NCI-H226 (cell line): ENCODE measurements at places on chromosomes 3 and 15.

DNA sequence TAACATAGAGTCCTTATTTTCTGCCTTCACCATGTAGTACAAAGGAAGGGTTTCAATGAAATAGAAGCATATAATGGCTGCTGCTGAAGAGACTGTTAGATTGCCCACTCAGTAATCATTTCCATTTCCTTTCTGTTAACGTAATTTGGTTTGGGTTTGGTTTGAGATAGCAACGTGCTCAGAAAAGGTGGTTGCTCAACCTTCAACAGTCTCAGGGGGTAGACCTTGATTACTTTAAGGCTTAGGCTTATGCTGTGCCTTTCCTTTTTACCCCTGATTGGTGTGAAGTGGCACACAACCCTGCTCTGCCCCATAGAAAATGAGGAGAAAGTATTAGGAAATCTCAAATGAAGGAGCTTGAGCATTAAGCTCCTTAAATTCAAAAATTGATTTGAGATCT, 163.7 kb upstream of the TP63 start:
- DNase-seq: no peak

GRCh38 chr15:45555934-45556608, 31.1 kb upstream of the BLOC1S6 start:
- no peak for DNase-seq

GRCh38 chr3:5006755-5007202, 27.5 kb downstream of the BHLHE40 start:
- DNase-seq: no peak

DNA sequence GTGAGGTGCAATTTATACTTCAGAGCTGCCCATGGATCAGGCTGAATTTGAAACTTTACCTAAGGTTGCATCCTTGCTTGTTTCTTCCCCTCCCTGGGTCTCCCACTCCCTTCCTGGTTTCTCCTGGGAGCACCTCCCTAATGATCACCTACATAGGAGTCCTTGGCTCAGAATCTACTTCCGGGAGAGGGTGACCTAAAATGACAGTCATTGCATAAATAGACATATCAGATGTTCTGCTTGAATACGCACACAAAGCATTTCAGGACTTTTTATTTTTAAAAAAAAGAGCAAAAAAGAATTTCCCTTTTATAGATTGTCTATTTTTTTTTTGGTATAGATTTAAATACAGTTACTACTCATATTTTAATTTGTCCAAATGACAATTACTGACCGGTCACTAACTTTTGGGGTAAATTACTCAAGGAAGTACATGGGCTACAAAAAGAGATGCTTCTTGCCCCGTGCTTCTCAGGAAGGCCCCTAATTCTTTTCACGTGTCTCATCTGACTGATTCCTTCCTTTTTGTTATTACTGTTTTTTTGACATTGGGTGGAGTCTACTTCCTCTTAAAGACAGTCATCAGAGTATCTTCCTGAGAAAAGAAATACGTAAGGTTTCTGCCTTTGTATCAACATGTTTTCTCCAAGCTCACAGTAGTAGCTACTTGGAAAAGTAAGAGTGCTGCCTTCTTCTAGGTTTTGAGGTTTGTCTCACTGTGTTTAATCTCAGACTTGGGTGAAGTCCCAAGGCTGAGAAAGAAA, 4.9 kb upstream of the MYZAP start:
- no peak for DNase-seq

GRCh38 chr15:47188758-47189507, 528.4 kb upstream of the SEMA6D start:
- no peak for DNase-seq

GRCh38 chr3:127074900-127075360, 92.0 kb downstream of the PLXNA1 start:
- DNase-seq: peak; percentile 16

DNA sequence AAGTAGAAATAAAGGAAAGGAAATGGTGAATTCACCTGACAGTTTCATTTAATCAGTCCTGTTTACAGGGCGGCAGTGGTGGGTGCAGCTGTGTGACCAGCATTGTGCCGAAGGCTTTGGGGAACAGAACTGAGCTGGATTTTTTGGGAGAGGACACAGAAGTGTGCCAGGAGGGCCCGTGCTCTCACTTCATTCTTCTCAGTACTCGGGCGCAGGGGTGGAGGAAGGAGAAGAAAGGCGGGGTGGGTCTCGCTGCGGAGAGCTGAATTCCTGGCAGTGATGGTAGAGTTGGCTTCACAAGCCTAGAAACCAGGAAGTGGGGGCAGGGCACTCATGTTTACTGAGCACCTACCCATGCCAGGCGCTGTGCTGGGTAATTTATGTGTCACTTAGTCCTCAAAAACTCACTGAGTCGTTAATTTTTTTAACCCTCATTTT, 64.6 kb downstream of the CRTC3 start:
- peak; percentile 74 for DNase-seq

DNA sequence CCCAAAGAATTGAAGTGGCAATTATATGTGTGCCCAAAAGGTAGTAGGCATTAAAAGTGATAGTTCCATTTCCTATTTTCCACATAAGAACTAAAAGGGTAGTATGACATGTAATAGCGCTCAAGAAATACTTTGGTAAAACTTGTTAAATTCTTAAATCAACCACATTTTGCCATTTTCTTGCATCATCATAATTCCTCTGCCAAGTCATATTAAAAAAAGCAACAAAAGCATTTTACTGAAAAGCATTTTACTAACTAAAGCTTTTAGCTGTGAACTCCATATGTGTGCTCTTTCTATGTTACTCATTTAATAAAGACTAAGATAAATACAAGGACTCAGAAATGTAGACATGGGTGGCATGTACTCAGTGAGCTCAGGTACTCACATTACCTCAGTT, 70.1 kb downstream of the GPR160 start:
- no peak for DNase-seq

DNA sequence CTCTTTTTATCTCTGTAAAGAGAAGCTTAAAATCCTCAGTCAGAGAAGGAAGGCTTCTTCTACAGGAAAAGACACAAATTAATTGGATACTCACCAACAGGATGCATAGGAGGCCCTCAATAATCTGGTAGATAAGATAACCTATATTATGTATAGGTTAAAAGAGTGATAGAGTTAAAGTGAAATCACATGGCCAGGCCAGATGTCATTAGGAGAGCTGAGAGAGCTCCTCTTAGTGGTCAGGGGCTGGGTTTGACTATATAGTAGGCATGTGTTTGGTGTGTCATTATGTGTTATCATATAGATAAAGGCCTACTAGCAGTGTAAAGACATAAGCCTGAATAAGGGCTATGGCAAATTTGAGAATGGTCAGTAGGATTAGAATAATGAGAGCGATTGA, 479.3 kb downstream of the EPHA3 start:
- DNase-seq: no peak

DNA sequence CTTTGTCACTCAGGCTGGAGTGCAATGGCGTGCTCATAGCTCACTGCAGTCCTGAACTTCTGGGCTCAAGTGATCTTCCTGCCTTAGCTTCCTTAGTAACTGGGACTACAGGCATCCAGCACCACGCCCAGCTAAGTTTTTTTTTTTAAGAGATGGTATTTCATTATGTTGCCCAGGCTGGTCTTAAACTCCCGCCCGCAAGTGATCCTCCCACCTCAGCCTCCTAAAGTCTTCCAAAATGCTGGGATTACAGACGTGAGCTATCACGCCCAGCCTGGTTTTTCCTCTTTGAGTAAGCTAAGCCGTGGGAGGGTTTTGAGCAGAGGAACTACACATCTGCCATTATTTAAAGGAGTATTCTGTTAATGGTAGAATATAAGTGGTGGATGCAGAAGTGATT, 7.4 kb upstream of the LRRFIP2 start:
- DNase-seq: peak; percentile 96

GRCh38 chr3:126355777-126356372, 1.3 kb downstream of the KLF15 start:
- DNase-seq: no peak

DNA sequence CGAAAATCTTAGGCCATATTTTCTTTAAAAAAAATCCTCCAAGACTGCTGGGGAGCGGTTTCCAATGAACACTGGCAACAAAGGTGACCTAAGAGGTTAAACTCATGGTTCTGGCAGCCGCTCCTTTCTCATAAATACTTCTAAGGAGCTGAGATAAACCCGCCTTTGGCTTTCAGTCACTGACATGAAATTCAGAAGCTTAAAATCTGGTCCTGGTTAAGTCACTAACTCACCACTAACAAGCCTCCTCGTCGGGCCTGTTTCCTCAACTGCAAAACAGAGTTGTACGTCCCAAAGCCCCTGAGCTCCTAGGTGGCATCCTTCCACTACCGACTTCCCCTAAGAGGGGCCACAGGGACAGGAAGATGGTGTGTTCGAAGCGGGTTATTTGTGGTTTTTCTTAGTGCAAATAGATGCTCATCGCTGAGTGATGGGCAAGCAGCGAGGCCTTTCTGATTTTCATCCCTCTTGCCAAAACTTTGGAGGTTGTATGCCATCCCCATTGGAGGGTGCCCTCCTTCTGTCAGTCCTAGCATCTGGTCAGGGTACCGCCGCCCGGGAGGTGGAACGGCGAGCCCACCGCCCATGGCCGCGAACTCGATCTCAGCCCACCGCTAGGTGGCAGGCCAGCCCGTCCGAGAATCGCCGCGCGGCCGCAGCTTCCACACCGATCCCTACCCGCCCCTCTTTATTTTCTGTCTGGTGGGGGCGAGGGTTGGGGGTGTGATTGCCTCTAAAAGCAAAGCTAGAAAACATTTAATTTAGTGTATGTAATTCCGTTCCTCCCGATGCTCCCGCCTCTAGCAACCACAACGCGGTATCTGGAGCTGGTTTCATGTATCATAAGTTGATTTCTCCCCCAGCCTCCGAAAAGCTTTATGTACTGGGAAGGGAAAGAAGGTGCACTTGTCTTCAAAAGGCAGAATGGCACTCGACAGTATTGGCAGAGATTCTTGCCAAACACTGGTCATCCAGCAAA, 4.6 kb downstream of the BCL6 start:
- DNase-seq: peak; percentile 39
